ENCODE measurements at places on chromosomes 7 and 10.

DNA sequence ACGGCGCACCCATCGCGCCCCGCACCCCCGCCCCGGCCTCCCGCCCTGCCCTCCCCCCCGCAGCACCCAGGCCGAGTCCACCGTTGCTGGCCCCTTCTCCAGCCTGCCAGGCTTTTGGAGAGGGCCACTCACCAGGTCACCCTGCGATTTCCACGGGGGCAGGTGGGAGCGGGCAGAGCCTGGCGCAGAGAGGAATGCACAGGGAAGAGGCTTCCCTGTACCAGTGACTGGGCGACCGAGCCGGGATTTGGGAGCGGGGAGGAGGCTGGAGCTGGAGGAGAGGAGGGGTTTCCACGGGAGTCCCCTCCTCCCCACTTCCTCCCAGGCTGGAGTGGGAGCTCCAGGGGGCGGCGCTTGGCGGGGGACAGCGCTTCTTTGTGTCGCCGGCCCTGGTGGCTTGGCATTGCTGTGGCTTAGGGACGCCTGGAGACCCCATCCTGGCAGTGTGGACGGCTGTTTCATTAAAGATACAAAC is 19.3 kb downstream of the TCAF1 start:
- peak; percentile 95 for DNase-seq

GRCh38 chr7:147523056-147523455 is 1067.5 kb upstream of the C7orf33 start:
- DNase-seq: no peak

DNA sequence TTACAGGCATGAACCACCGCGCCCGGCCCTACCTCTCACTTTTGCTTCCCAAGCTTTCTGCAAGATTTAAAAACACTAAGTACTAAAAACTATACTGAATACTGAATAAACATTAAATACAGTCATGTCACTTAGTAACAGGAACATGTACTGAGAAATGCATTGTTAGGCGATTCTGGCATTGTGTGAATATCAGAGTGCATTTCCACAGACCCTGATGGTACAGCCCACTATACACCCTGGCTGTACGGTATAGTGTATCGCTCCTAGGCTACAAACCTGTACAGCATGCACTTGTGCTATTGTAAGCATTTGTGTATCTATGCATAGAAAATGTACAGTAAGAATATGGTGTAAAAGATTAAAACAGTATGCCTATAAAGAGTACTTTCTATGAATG is 29.1 kb downstream of the PDIA4 start:
- DNase-seq: no peak

DNA sequence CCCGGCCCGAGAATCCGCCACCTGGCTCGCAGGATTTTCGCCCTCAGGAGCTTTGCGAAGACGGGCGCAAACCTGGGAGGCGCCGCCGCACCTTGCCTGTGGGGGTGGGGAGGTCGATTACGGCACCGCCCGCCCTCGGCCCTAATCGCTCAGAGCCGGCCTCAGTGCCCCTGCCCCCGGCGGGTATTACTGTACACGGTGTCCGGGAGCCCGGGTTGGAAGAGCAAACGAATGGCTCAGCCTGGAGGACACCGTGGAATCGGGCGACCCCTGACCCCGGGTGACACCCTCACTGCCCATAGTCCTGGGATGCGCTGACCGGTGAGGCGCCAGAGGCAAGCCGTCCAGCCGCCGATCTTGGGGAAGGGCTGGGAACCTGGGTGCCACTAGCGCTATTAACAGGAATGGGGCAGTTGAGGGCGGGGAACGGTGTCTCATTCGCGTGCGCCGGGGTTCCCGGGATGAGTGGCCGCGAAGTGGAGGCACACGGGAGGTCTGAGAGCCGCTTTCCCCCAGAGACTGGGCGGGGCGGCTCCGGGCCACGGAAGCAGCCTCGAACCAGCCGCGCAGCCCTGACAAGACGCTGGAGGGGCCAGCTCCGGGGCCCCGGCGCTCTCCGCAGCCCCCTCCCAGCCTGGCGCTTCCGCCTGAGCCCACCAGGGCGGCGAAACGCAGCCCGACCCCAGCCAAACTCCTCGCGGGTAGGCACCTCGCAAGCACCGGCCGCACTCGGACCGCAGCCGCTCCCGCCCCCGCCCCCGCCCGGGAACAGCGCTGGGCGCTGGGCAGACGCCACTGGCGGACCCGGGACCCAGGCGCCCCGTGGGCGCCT is 167.5 kb downstream of the NRF1 start:
- DNase-seq: peak; percentile 23

GRCh38 chr7:7962851-7963250 is 5.7 kb upstream of the GLCCI1 start:
- DNase-seq: no peak
